RCC 7860 (cell line): ENCODE measurements at places on chromosomes 12 and 14.

GRCh38 chr12:131636266-131636665, 74.6 kb upstream of the SFSWAP start:
- no peak for DNase-seq

DNA sequence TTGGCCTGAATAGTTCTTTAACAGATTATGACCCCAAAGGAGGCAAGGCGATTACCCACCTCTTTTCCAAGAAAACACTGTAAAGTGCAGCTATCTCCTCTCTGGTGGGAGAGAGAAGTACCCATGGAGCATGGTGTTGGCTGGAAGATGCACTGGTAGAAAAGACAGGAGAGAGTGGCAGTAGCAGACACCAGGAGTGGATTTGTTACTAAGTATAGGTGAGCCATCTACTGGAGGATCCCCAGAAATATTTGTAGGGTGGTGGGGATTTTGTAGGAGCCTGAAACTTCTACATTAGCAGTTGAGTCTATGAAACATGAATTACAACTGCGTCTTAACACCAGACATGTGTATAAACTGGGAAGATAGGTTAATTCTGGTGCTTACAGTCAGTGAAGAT, 148.0 kb downstream of the SLC38A4 start:
- DNase-seq = peak; percentile 15

- DNase-seq = no peak
Measured at GRCh38 chr12:48910196-48910595, 15.1 kb downstream of the FKBP11 start.

GRCh38 chr12:81360916-81361315, 283.0 kb downstream of the ACSS3 start:
- no peak for DNase-seq

- DNase-seq = no peak
Measured at GRCh38 chr12:83559650-83560049, 872.9 kb downstream of the TMTC2 start.

- no peak for DNase-seq
Measured at GRCh38 chr14:103127861-103128598, 4.8 kb downstream of the TNFAIP2 start.

DNA sequence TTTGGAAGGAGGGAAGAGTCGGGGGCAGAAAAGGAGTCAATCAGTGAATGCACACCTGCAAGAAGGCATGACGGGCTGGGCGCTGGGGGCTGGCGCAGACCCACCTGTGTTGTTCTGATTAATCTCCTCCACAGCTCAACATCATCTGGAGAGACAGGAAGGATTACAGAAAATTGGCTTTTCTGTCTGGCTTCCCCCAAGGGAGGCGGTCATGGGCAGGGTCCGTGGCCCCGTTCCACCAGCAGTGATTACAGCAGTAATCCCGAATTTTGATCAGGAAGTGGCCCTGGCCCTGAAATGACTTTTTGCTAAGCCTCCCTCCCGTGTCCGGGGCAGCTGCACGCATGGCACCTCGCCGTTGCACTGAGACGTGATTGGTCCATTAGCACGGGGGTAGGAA, 24.4 kb upstream of the GALNT9 start:
- no peak for DNase-seq

DNA sequence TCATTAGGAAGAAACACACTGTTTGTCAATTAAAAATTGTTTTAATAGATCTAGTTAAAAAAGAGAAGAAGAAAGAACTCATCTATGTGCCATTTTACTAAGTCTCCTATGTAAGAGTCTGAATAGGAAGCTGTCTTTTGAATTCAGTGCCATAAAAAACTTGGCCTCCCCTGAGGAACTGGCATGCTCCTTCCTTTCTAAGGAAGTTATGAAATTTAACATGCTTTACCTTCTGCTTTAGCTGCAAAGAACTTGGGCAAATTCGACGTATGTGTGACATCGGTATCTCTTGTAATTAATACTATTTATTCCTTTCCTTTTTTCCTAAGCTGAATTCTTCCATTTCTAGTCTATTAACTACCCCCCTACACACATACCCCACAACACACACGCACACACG, 12.5 kb downstream of the TM7SF3 start:
- DNase-seq = no peak

- no peak for DNase-seq
Measured at GRCh38 chr14:32166029-32166428, 35.8 kb upstream of the RNU6-7 start.

GRCh38 chr14:68285421-68286179, 466.0 kb downstream of the RAD51B start:
- no peak for DNase-seq

GRCh38 chr12:28158353-28158752, 31.9 kb upstream of the CCDC91 start:
- no peak for DNase-seq

DNA sequence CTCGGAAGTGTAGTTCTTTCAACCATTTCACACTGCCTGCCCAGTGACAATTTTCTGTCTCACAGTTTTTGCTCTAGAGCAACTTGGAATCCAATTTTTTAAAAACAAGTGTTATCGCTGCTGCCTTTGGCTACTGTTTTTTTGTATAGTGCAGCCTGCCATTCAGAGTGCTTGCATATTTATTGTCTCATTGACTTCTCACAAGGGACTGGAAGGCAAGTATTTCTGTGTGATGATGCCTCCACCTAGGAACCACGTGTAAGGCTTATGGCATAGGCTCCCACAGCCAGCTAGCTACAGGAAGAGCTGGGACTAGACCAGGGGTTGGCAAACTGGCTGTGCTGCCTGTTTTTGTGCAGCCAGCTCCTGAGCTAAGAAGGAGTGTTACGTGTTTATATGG, 903 bp downstream of the PARPBP start:
- DNase-seq = peak; percentile 25

- DNase-seq = no peak
Measured at GRCh38 chr12:69474456-69474855, 4.3 kb downstream of the FRS2 start.

DNA sequence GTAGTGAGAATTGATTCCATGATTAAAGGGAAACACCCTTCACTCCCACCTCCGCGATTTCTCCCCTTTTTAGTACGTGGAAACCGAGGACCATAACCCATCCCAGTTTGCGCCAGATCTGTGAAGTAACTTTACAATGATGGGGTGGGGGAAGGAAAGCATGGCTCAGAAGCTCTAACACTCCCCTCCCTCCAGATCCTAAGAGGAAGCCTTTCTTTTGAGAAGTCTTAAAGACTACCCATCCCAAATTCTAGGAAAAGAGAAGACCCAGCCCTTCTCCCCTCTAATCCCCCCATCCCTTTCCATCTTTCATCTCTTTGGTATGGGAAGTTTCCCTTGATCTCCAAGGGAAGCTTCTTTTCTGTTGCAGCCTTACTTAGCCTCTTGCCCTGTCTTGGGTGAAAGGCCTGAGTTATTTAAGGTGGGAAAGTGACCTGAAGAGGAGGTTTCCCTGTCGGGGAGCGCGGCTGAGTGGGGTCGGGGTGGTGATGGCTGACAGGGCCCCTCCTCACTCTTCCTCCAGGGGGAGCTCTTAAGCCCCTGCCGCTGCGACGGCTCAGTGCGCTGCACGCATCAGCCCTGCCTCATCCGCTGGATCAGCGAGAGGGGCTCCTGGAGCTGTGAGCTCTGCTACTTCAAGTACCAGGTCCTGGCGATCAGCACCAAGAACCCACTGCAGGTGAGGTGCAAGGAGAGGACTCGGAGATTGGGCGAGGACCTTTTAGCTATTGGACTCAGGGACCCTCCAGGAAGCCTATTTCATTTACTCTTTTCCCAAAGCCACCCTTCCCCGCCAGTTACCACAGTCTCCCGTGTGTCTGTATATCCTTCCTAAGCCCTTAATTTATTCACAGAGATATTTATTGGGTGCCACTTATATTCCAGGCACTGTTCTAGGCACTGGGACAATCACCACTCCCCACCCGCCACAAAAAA, 1.8 kb downstream of the MARCHF9 start:
- DNase-seq = no peak

GRCh38 chr14:104604458-104605449, at the start of gene TMEM179:
Gene TMEM179 (minus strand): TSS chr14:104604772. CDS start chr14:104604741, 31 bp downstream.
- no peak for DNase-seq

GRCh38 chr12:116665666-116666304, 72.1 kb downstream of the SPRING1 start:
- DNase-seq = no peak

GRCh38 chr14:54211551-54212308, 185.1 kb upstream of the CDKN3 start:
- peak; percentile 65 for DNase-seq

GRCh38 chr12:90393652-90394051, 561.3 kb downstream of the CCER1 start:
- no peak for DNase-seq

DNA sequence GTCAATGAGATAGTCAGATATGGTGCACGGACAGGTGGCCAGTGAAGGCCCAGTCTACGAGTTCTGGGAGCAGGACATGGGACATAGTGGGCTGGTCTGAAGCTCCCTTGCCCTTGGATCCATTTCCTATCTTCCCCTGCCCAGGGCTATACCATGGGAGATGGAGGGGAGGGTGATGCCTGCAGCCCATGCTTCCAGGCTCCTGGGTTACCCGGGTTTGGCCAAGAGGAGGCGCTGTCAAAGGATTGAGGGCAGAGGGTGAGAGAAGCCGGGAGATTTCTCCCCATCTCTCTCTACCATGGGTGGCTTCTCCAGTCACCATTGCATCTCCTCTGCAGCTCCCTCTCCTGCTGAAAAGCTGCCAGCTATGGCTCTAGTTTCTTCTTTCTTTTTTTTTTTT, 52.8 kb upstream of the LHX5 start:
- no peak for DNase-seq
